ENCODE measurements at places on chromosomes 16 and 17.

DNA sequence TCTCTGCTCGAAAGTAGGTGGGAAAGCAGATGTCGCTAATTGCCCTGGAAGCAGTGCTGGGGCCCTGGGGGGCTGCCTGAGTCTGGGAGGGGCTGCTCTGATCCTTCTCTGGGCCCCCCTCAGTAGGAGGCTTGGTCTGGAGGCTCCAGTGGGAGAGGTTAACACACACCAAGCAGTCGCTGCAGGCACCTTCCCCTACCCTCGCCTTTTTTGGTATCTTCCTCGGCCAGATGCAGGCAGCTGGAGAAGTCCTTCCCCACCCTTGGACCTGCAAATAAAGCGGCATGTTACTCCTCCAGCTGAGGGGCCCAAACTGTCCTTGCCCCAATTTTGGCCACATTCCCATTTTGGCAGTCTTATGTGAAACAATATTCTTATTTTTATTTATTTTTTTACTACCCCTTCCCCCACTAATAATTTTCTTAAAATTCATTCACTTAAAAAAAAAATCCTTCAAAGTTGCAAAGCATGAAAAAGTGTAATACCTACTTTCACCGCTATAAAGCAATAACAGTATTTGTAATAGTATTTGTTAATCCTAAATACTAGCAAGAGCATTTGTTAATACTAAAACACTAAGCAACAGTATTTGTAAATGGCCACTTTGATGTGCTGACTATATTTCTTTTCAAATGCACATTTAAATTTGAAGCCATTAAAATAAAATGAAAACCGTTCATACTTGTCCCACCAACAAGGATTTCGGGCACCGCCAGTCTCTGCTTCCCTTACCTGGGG lies 15.0 kb downstream of the C16orf46 start:
- DNase-seq: no peak

- no peak for DNase-seq
These were observed 40.5 kb downstream of the USP7 start for GRCh38 chr16:8923199-8923598.

DNA sequence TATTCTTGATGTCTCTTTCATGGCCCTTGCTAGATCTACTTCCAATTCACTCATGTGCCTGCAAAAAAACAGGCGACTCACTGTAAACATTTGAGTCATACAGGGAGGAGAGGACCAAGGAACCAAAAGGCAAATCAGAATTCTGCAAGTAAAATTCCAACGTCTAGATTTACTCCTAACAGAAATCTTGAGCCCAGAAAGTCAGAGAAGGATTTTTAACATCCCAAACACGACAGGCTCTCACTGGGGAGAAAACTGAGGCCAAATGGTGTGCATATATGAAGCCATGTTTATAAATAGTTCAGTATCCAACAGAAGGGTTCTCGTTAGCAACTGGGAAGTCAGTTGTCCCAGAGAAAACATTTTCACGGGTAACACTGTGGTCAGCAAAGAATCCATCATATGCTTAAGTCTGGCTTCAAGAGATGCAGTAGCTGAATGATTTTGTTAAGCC lies 40.1 kb downstream of the LITAF start:
- no peak for DNase-seq

GRCh38 chr16:1113889-1114526 lies 18.0 kb upstream of the C1QTNF8 start:
- DNase-seq: no peak

DNA sequence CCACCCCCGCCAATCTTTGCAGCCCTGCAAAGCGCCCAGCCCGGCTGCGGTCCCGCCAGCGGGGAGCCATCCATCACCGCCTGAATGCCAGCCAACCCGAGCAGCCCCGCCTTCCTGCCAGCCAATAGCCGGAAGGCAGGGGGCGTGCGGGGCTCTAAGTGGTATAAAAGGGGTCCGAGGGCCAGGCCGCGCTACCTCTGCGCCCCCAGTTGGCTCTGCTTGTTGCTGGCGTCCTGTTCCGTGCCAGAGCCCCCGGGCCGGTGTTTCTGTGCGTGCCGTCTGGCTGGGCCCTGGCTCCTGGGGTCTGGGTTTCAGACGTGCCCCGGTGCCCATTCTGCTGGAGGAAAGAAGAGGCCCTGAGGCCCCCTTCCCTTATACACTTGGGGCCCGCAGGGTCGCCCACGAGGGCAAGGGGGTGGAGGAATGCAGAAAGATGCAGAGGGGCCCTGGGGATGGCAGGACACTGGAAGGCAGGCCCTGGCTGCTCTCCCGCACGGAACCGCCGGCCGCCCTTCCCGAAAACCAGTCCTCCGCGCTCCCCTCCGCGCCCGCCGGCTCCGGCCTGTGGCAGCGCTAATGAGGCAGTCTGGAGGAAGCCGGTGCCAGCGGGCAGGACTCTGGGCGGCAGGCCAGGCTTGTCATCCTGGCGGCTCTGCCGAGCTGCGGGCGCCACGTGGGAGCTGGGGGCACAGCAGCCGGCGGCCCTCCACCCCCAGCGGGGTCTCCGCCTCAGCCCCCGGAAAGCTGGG lies 14.0 kb downstream of the COPZ2 start:
- peak; percentile 42 for DNase-seq

- DNase-seq: no peak
These were observed 49.9 kb upstream of the SREBF1 start for GRCh38 chr17:17886726-17887125.

DNA sequence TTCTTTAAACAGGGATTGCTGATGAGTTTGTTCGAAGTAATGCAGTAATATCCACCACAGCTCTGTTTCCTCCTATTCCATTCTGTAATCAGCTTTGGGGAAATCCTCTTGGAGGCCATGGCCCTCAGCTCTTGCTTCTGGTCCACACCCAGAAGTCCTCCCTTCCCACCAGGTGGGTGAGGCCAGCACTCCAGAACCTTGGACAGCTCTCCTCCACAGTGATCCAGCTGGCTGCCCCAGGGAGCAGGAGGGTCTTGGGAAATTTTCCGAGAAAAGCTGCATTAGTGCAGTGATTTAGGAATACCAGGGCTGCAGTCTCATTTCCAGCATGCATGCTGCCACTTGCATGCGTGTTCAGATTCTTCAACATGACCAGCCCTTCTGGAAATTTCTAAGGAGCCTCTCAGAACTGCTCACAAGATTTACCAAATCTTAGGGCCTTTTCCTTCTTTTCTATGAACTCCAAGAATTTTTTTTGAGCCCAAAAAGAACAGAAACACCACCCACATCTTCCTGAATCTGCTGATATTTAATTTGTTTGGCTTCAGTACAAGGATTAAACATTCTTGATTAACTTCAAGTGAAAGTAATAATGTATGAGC lies 4.2 kb downstream of the SMPD3 start:
- no peak for DNase-seq

- DNase-seq: no peak
These were observed 3.5 kb upstream of the NLRC3 start for GRCh38 chr16:3580686-3581085.

DNA sequence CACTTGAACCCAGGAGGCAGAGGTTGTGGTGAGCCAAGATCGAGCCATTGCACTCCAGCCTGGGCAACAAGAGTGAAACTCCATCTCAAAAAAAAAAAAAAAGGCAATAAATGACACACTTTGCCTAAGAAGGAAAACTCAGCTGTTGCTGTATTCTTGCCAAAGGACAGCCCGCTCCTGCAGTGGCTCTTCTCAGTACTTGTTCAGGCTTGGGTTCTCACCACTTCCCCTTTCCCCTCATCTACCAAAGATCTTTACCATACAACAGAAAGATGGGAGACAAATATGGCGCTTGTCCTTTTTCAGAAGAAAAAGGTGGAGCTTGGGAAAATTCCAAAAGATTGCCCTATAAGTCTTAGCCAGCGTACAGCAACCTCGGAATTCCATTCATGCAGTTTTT lies 58.5 kb downstream of the MYH13 start:
- no peak for DNase-seq

DNA sequence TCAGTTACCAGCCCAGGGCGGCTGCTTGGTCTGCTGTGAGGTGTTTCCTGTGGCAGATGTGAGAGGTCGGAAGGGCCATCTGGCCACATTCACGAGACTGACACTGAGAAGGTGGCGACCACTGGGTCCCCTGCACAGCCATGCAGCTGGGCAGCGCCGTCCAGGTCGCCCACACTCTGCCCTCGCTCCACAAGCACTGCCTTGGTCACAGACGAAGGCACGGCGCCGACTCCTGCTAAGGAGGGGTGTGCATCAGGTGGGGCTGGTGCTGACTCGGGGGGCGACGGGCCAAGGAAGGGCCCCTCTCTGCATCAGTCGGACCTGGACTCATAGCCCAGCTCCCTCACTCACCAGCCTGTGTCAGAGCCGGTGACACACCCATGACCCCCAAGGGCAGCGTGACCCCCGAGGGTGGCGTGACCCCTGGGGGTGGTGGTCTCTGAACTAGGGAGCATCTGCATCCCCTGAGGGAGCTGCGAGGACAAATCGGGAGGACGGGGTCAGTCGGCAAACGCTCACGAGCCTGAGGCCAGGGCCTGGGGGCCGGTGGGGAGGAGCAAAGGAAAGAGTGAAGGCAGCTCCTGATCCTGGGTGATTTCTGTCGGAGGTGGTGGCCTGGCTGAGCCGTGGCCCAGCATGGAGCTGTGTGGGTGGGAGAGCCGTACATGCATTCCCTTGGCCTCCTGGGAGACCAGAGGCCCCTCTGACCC lies 30.4 kb downstream of the NME3 start:
- DNase-seq: no peak

DNA sequence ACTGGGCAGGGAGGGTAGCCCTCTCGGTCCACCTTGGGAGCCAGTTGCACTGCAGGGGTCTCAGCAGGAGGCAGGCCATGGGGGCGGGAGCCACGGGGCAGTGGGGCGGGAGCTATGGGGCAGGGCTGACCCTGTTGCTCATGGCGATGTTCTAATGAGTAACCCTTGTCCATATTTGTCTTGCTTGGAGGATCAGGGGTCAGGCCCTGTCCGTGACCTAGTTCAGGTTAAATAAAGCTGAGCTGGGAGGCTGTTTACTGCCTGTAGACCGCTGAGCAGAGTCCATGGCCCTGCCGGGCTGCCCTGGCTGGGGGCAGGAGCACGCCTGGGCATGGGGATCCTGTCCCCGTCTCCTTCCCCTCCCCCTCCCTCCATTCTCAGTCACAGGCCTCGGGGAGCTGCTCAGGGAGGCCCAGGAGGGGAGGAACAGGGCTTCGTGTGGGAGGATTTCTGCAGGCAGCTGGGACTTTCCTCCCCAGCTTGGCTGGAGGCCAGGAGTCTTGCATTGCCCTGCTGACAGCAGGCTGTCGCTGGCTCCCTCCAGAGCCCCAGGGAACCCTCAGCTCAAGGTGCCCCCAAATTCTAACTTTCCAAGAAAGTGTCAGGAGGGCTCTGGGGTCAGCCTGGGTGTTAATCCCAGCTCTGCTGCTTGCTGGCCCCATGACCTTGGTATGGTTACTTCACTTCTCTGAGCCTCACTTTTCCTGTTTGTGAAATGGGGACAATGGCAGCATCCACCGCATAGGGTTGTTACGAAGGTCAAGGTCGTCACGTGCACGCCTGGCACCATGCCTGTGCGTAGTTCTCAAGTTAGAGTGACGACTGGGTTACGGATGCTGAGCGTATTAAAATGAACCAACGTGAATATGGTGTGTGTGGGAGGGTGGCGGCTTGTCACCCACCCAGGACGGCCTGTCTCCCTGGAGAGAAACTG lies 6.1 kb upstream of the SERPINF2 start:
- DNase-seq: no peak

GRCh38 chr16:11257131-11257938 lies 1.3 kb upstream of the SOCS1 start:
- DNase-seq: peak; percentile 68

- no peak for DNase-seq
These were observed 211.5 kb upstream of the TOX3 start for GRCh38 chr16:52758473-52758855.

GRCh38 chr16:54985156-54985555 lies 54.5 kb downstream of the IRX5 start:
- DNase-seq: no peak

DNA sequence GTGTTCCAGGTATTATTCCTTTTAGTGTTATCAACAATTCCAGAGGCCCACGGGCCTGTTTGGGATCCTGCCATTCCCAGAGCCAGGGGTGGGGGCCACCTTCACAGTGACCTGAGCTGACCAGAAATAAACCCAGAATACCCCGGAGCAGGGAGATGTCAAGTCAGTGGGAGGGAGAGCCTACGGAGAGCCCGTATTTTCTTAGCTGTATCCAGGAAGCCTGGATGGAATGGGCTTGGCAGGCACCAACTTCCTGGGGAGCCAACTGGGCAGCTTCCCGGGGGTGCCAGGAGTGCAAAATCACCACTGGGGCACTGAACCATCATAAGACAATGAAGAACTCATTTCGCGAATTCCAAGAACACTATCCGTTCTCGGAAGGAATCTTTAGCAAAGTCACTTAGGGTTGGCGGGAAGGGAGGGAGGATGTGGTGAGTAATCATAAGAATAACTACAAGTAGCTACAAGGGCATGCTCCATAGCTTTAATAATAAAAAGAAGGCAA lies 13.2 kb upstream of the MRTFB start:
- no peak for DNase-seq

GRCh38 chr17:36001110-36001771 lies at the start of gene CCL15:
TSS of gene CCL15 (minus strand) at chr17:36001553. CDS start at chr17:36001492, 61 bp downstream.
- no peak for DNase-seq

DNA sequence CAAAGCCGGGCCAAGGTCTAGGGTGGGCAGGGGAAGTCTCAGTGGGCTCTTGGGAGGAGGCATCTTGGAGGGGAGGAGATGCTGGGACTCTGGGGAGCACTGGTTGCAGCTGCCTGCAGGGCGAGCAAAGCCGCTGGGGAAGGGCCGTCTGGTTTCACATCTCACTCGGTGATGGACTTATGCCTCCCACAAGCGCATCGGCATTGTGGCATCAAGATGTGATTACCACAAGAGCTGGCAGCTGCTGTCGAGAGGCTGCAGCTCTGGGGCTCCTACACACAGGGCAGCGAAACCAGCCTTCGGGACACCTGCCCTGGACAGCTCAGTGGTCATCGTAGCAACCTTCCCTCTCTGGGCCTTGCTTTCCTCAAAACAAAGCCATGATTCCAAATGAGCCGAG lies 3.1 kb upstream of the KCNJ12 start:
- no peak for DNase-seq

- no peak for DNase-seq
These were observed 60.3 kb downstream of the ZNF778 start for GRCh38 chr16:89277641-89278341.

DNA sequence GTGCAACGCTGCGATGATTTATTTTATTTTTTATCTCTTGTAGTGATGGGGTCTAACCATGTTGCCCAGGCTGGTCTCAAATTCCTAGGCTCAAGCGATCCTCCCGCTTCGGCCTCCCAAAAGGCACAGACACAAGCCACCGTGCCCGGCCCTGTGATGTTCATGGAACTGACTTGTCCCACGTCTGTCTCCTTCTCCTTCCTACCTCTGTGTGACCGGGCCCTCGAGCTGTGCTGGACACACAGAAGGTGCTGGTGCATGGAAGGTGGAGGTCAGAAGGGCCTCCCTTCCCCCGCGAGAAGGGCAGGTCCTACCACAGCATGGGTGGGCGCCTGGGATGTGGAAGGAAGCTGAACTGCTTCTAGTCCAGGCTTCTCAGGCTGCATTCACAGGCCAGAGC lies 88.0 kb downstream of the SEC14L1 start:
- DNase-seq: no peak

- DNase-seq: no peak
These were observed 210.1 kb upstream of the HS3ST4 start for GRCh38 chr16:25481636-25482035.
